ENCODE measurements at places on chromosomes 1 and 21.

DNA sequence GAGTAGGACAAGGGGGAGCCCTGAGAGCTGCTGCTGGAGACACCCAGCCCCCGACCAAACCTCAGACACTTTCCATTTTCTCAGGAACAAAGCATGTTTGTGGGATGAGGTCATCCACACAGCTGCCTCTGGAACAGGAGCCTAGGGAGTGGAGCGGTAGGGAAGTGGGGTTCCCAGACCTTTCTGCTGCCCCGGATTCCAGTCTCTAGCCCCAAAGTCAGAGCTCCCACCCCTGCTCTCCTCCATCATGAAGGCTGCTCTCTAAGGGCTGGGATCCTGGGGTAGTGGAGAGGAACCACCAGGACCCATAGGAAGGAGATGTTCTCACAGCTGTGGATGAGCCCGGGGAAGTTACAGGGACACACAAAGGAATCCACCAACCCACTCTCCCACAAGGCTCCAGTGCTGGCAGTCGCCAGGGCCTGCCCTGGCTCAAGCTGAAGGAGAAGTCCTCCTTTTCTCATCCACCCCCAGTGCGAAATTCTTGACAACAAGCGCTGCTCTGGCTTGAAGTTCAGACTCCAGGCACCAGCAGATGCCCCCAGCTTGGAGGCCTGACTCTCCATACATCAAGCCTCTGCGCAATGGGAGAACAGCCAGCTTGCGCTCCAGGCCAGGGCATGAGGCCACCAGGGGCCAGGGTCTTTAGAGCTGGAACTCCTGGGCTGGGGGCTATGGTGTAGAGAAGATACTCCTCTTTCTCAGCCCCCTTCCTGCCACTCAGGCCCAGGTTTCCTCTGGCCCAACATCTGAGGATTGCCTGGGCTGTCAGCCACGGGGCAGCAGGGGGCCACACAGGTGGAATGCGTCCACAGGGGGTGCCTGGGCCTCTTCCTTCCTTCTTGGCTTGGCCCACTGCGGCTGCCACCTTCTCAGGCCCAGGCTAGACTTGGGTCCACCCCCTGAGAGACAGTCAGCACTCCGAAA is 4.5 kb downstream of the FHL3 start:
- no peak for DNase-seq

DNA sequence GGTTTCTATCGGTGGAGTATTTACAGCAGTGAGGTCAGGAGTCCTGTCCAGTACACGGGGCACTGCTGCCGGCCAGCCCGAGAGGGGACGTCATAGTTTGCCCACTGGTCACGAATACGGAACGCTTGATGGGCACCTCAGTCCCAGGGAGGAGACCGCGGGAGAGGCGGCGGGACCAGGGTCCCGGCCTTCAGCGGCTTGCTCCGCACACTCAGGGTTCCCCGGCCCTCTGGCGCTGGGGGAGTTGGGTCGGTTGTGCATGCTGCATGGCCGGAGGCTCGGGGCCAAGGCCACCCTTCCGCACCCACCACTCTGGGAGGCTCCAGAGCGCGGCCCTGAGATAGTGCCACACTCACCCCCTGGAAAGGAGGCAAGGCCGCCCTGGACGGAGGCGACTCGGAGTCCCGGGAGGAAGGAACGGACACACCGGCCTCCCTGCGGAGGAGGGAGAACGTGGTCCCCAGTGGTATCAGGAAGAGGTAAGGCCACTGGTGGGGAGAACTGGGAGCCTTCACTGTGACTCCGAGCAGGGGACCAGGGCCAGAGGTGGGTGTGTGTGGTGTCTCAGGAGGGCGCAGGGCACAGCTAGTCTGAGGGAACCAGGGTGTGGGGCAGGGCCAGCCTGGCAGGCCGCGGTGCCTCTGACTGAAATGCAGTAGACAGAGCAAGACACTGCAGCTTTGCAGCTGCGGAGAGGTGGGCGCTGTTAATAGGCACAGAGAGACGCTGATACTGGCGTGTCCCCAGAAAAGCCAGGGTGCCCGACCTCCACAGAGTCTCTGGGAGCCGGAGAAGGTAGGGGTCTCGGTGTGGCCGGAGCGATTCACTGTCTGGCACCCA is 28.6 kb upstream of the PRSS38 start:
- no peak for DNase-seq

DNA sequence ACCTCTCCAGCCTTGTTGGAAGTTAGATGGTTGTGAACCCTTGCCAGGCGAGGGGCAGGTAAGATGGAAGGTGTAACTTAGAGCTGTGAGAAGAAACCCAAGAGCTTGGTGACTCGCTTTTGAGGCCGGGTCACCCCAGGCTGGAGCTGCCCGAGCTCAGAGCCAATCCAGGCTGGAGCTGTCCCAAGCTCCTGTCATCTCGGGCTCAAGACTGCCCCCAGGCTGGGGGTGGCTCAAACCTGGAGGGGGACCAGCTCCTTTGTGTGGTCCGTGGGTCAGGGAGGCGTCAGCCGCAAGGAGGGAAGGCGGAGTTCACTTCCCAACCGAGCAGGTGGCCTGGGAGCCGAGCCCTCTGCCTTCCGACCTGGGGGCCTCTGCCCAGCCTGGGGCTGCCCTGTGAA is 2.0 kb downstream of the HUNK start:
- no peak for DNase-seq

- no peak for DNase-seq
Observed at GRCh38 chr1:191065346-191065745, 587.7 kb upstream of the BRINP3 start.

- DNase-seq = no peak
Observed at GRCh38 chr1:28139025-28139712, 37.3 kb downstream of the PTAFR start.

- DNase-seq = no peak
Observed at GRCh38 chr1:54453022-54453421, 46.8 kb upstream of the SSBP3 start.

GRCh38 chr1:31517301-31517700 is 59.0 kb upstream of the TINAGL1 start:
- no peak for DNase-seq

DNA sequence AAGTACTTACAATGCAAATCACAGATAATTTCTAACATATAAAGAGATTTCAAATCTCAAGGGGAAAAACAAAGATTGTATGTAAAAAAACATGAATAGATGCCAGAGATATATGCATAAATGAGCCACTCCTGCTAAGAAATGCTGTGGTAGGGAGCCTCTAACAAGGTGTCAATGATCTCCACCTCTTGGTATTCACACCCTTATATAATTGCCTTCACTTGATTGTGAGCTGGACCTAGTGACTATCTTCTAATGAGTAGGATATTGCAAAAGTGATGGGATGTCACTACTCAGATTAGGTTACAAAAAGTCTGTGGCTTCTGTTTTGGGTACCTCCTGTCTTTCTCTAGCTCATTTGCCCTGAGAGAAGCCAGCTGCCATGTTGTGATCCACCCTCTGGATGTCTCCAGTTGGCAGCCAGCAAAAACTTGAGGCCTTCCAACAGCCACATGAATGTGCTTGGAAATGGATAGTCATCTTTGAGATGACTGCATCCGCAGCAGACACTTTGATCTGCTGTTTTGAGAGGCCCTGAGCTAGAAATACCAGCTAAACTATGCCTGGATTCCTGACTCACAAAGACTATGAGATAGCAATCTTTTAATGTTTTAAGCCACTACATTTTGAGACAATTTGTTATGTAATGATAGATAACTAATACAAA is 196.1 kb upstream of the FGGY start:
- DNase-seq = no peak

DNA sequence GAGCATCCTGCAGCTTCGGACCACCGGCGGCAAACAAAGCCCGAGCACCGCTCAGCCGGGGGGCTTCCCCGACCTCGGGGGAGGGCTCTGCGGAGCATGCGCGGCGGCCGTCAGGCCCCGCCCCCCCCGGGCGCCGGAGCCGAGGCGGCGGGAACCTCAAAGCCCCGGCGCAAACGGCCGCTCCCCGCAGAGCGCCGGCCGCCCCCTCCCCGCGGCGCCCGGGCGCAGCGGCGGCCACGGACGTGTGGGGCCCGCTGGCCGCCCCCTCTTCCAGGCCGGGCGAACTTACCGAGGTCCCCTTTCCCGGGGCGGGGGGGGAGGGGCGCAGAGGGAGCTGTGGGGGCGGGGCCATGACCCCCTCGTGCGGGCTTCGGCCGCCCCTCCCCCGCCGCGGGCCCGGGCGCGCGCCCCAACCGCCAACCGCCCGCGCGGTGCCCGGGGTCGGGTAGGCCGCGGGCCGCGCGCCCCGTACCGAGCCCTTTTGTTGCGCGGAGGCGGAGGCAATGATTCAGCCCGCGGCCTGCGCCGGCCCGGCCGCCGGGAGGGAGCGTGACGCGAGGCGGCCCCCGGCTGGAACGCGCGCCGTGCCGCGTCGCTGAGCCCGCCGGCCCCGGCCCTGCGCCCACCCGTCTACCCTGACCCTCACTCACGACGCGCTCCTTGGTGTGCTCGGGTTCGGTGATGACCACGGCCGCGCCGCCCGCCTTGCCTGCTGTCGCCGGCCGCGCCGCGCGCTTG is 1.7 kb downstream of the RCC2 start:
- peak; percentile 46 for DNase-seq

Measured in hematopoietic multipotent progenitor cell treated with erythropoietin and hydrocortisone succinate and interleukin-3 and kit ligand, for 17 days (in vitro differentiated cells).